Hippocampal formation (tissue), 2 donors: ENCODE measurements at places on chromosomes 5 and 9.

DNA sequence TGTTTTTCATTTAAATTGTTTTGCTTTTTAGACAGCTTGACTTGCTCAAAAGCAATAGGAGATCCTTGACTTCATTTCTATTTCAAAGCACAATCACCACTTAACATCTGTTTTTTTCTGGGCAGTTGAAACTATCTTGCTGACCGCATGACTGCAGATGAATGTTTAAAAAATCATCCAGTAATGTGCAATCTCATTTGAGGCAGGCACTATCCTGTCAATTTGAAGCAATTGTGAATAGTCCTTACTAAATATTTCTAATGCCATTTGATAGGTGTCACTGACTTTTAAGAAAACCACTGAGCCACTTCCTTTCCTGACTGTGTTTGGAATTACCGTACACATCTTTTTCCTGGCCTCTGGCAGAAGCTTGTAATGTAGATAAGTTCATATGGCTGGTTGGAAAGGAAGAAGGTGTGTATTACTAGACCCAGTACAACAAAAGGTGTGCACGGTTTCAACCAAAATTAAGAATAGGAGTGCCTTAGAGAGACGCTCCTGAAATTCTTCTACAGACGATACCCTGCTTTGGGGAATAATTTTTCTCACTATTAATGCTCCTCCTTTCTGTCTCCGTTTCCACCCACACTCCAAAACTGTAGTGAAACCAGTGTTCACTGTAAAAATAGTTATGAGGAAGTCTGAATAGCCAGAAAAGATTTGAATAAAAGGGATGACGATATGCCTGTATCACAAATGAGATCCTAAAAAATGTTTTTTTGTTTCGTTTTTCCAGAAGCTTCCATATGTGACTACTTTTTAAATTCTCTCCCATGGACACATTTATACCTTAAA is 136.7 kb upstream of the MOCS2 start:
- no peak for DNase-seq

DNA sequence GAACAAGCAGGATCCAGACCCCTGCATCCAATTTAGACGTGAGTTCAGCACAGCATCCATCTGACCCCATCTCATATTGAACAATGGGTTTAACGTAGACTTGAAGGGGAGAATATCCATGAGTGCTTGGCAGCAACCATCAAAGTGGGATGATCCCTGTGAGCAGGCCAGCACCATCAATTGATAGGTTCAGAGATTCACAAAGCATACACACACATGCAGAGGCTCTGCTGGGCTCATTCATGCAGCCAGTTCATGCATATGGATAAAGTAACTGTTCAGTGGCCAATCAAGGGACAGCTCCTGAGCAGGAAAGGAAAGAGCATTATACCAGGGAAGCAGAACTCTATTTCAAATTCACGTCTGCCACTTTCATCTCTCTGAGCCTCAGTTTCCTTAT is 24.8 kb upstream of the CPEB4 start:
- DNase-seq, result no peak

DNA sequence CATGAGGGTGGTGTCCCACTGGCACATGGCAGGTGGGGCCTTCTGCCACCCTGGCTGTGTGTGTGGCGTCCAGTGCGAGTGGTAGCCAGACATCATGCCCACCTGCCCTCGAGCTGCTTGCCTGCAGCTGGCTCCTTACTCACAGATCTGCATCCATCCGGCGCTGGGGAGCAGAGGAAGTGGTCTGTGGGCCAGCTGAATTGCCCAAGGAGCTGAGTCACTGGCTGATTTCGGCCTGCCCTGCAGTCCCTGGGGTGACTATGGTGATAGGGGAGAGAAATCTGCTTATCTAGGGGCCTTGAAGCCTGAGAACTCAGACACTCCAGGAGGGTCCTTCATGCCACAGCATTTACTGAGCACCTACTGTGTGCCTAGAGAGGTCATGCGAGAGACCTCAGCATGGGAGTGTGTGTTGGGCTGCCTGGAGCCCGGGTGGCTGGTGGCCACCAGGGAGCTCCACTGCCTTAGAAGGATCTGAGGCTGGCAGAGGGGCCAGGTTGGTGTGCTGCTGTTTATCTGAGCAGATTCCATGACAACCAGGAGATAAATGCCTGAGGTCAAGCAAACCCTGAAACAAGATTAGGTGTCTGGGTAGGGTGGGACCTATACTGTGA is 57.1 kb downstream of the SLC22A5 start:
- DNase-seq, result no peak

GRCh38 chr5:121285801-121286521 is 565.7 kb upstream of the FTMT start:
- DNase-seq, result no peak

DNA sequence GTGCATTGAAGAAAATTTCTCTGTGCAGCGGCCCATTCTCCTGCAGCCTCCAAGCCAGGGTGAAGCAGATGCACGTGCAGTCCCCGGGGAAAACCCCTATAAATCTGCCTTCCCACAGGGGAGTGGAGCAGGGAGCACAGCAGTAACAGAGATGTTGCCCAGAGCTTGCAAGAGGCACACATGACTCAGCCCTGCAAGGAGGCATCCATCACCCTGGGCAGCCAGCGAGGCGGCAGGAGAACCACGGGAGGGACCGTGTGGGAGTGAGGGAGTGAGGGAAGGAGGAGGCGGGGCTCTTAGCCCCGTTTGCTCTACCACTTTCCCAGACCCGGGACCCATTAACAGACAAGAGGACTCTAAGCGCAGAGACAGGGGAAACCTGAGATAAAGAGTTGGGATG is 96.2 kb upstream of the ARAP3 start:
- DNase-seq, result no peak

GRCh38 chr5:56986626-56986947 is 34.7 kb upstream of the MIER3 start:
- DNase-seq, result no peak

GRCh38 chr9:92645041-92645440 is 24.9 kb downstream of the IPPK start:
- DNase-seq, result no peak

- no peak for DNase-seq
Observed at GRCh38 chr5:7894439-7894838, 25.5 kb downstream of the MTRR start.

DNA sequence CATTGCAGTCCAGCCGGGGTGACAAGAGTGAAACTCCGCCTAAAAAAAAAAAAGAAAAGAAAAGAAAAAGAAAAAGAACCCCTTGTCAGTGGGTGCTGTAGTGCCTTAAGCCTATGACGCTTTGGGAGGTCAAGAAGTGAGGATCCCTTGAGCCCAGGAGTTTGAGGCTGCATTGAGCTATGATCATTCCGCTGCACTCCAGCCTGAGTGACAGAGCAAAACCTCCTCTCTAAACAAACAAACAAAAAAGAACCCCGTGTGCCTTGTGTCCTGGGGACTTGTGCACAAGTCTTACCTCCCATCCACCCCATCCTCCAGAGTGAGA is 33.5 kb upstream of the STXBP1 start:
- DNase-seq, result no peak

DNA sequence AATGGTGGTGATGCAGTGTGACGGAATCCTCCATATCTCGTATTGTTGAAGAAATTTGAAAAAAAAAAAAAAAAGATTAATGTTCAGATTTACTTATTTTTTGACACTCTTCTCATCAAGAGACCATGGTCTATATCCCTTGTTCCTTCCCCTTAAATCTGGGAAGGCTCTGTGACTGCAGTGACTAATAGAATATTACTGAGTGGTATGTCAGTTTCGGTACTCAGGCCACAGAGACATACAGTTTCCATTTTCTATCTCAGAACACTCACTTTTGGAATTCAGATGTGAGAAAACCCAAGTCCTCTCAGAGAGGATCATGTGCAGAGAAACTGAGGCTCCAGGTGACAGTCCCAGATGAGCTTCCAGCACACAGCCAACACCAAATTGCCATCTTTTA is 1193.5 kb downstream of the DTWD2 start:
- no peak for DNase-seq

DNA sequence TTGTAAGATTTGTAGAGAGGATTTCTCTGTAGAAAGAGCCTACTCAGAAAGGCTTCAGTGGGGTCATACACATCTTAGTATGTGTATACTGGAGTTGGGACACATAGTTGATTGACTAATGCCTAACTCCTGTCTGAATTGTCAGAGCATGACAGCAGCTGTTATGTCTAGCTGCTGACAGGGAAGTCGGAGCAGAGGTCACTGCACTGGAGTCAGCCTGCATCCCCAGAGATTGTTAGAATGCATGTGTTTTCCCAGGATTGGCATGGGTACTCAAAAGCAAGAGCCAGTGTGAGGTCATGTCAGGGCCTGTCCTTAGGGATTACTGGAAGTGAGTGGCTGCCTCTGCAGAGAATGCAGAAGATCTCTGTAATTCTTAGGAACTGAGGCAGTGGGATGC is 82.7 kb downstream of the ITGA1 start:
- DNase-seq, result no peak

DNA sequence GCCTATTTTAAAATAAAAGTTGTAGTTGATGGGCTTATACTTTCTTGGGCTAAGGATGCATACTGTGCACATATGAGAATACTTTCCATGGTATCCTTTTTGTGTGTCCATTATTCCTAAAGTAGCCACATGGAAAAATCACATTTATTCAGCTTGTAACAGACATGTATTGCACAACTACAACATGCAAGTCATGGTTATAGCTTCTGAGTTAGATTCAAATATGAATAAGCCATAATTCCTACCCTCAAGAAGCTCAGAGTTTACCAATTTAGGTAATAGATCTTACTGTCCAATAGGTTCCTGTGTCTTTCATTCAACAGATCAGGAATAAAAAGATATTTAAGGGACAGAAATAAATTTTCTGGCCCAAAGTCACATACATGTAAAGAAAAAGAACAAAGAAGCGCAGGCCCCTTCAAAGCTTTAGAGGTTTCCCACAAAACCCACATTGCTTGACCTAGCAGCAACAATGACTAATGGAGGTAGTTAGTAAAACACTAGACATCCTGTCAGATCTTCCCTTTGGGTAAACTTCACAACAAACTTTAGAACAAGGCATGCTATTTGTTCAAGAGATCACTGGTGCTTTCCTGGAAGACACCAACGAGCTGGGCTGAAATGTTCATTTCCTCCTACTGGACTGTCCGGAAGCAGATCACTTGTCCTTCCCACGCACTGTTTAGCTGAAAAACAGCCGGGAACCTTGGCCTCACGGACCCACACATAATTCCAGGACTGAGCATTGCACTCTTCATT is 78.4 kb upstream of the ITGA1 start:
- DNase-seq, result no peak

GRCh38 chr9:131590907-131591844 is 45.9 kb downstream of the PRRT1B start:
- peak; percentile 77 for DNase-seq
